ENCODE measurements at places on chromosomes 5 and 9. TPM values are rescaled to one million over a fixed set of nuclear protein-coding genes. Genes with fewer than 3 reads are reported as not detected.

DNA sequence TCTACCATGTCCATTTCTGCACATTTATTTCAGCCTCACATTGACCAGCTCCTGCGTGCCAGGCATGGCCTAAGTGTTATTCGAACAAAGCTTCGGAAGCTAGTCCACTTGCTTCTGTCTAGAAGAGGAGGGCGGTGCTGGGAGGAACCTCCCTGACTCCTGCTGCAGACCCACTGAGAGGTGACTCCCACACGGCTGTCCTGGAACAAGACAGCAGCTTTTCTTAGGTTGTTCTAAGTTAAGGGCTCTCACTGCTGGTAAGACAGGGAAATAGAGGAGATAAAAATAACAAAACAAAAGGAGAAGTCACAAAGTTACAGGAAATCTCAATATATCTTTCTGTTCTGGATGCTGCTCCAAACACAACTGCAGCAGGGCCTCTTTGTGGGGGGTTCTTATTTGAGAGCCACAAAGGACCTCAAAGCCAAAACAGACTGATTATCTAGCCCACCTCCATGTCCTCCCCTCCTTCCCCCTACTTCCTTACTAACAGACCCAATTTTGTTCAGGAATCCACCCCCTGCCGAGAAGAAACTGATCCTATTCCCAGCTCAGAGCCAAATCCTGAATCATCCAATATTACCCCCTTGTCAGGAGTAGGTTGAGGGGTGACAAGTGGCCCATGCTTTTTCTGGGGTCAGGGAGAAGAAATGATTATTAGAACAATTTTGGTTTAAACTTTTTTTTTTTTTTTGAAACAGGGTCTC lies 28.4 kb upstream of the KCNIP1 start:
- DNase-seq, result no peak

- no peak for DNase-seq
Measured at GRCh38 chr9:6538666-6539071, 106.9 kb downstream of the GLDC start.

- DNase-seq, result no peak
Measured at GRCh38 chr5:170151097-170151831, 45.6 kb downstream of the FOXI1 start.

DNA sequence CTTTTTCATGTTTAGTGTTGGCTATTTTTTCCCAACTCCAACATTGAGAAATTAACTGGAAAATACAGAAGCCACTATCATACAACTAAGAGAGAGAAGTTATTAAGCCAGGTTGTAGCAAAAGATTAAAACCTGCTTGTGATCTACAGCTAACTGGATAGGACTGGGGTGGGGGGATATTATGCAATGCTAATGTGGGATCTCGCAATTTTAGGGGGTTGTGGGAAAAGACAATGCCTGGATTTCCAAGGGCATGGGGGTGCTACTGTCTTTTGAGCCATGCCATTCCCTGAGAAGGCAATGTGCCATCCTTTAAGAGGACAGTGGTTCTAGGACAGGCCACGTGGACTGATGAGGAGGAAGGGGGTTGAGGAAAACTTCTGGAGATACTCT lies 46.5 kb downstream of the MARCHF3 start:
- no peak for DNase-seq

- peak; percentile 14 for DNase-seq
Measured at GRCh38 chr5:1057485-1058082, 49.0 kb downstream of the NKD2 start.

ZBED3 gene
- 7.0 TPM for total RNA-seq

ETF1 gene
- total RNA-seq, result 70.4 TPM

CCIN gene
- total RNA-seq, result 0.22 TPM

Data from glutamatergic neuron (in vitro differentiated cells).